ENCODE measurements at places on chromosomes 3 and 15. TPM values are rescaled to one million over a fixed set of nuclear protein-coding genes. Genes with fewer than 3 reads are reported as not detected.

DNA sequence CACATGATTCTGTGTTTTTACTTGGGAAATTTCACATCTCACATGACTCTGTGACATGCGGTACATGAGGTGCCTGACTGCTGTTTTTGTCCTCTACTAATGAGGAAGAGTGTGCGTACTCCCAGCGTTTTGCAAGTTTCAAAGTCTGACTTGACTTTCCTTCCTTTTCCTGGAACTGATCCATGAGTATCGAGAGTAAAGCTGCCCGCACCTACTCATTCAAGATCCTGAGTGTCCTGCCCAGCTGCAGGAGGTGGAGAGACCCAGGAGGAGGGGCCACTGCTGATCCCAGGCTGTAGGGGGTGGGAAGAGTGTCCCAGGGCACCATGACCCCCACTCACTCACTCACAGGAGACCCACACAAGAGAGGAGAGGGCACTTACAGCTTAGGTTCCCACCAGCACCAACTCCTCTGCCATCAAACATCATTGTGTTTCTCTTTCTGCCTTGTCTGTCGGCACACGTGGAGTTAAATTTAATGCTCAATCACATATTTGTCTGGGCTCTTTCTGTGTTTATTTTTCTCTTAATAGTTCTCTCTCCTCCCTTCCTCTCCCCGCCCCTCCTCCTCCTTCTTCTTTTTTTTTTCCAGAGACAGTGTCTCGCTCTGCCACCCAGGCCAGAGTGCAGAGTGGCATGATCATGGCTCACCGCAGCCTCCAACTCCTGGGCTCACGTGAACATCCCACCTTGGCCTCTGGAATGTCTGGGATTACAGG is 1.4 kb downstream of the CCR5AS start:
- peak; percentile 73 for DNase-seq
- H3K27me3 ChIP-seq = no peaks in the 10 kb centered on the region
- H3K4me3 ChIP-seq = peak overlapping the region; percentile 51
- H3K36me3 ChIP-seq = no peaks in the 10 kb centered on the region

DNA sequence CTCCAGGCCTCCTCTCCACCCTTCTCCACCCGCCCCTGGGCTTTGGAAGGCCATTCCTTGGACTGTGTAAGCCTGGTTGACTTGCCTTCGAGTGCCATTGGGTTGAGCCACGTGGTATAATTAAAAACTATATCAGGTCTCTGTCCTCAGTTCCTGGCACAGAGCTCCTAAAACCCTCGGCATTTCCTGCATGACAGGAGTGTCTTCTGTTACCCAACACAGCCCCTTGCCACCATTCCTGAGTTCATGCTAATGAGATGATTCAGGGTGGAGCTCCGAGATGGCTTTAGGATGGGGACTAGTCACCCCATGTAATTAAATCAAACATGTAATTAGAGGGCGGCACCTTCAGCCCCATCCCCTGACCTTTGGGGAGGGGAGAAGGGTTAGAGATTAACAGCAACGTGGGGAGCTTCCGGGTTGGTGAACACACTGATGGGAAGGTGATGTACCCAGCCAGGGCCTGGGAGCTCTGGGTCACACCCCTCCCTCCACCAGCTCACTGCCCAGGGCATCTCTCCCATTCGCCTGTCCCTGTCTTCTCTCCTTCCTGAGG is 256.4 kb downstream of the FAM43A start:
- H3K4me3 ChIP-seq = no peak overlapping the region
- H3K27ac ChIP-seq = no peak overlapping the region
- DNase-seq = peak; percentile 22
- no peaks in the 10 kb centered on the region for H3K27me3 ChIP-seq
- no peaks in the 10 kb centered on the region for H3K36me3 ChIP-seq

DNA sequence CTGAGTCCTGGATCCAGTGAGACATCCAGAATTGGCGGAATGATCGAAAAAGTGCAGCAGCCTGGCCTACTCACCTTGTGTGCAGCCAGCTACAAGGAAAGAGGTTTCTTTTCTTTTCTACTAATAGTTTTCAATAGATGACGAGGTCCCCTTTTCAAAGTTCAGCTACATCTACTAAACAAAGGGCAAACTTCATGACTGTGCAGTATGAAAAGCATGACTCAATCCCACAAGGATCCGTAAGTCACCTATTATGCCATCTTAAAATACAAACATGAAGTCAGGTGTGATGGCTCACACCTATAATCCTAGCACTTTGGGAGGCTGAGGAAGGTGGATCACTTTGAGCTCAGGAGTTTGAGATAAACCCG is 16.7 kb downstream of the MIX23 start:
- peaks cover 76% of the 10 kb centered on the region for H3K4me1 ChIP-seq
- no peaks in the 10 kb centered on the region for H3K36me3 ChIP-seq
- no peak overlapping the region for H3K4me3 ChIP-seq
- H3K27me3 ChIP-seq = no peaks in the 10 kb centered on the region
- DNase-seq = no peak

Gene CLRN1
- not detected for total RNA-seq

Gene ZNF660
- not detected for total RNA-seq

DNA sequence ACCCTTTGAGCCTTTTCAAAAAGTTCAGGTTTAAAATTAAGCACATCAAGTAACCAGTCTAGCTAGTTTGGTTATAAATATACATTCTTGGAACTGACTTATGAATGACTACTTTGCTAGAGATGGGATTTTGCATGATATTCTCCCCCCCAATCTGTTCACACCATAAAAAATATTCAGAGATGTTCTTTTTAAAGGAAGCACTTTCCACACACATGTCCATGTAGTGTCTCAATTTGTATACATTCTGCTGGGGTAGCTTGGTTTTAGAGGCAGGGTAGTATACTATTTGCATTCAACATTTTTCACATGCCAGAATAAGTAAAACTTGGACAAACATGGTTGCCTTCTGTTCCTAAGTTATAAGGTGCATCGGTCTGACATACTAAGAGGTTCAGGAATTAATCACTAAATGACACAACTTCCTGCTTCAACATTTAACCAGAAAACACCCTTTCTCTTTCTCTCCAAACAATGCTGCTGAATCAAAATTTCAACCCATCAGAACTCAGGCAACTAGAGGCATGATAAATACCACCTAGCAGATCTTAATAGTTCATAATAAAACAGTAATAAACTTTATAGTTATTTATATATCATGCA is 57.0 kb downstream of the SUMF1 start:
- DNase-seq = no peak
- H3K27ac ChIP-seq = no peak overlapping the region
- H3K27me3 ChIP-seq = no peaks in the 10 kb centered on the region
- H3K36me3 ChIP-seq = no peaks in the 10 kb centered on the region

Gene FGD5
- 6.6 TPM for total RNA-seq

Gene FLNB
- total RNA-seq = 508 TPM

DNA sequence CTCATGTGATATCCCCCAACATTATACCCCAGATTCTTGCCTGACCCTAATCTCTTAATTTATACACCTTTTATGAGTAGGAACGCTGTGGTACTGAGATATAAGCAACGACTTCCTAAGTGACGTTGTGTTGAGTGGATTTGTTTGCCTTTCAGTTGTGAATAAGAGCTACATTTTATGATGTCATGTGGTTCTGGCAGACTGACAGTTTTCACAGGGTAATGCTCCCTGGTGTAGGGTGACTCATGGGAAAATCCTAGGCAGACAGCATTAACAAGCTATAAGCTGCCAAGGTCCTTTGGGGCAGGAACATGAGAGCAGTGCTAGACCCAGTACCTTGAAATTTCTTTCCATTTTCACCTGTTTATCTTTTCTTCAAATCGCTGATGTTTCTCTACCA is 11.2 kb downstream of the C3orf52 start:
- no peak overlapping the region for H3K4me3 ChIP-seq
- H3K4me1 ChIP-seq = no peaks in the 10 kb centered on the region
- H3K36me3 ChIP-seq = no peaks in the 10 kb centered on the region
- peak; percentile 71 for DNase-seq
- H3K27ac ChIP-seq = peak overlapping the region; percentile 32

DNA sequence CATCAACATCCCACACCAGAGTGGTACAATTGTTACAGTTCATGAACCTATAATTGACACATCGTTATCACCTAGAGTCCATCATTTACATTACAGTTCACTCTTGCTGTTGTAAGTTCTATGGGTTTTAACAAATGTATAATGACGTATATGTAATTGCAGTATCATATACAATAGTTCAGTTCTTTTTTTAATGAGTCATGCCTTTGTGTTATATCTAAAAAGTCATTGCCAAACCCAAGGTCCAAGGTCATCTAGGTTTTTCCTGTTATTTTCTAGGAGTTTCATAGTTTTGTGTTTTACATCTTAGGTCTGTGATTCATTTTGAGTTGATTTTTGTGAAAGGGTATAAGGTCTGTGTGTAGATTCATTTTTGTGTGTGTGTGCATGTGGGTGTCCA is 160.9 kb upstream of the GALNT15 start:
- H3K27me3 ChIP-seq = no peaks in the 10 kb centered on the region
- H3K4me1 ChIP-seq = no peaks in the 10 kb centered on the region
- H3K4me3 ChIP-seq = no peak overlapping the region
- no peak for DNase-seq
- H3K36me3 ChIP-seq = no peaks in the 10 kb centered on the region

Gene FSIP1
- total RNA-seq = 8.6 TPM

- no peak overlapping the region for H3K4me3 ChIP-seq
- H3K4me1 ChIP-seq = no peaks in the 10 kb centered on the region
- H3K27me3 ChIP-seq = no peaks in the 10 kb centered on the region
- no peaks in the 10 kb centered on the region for H3K36me3 ChIP-seq
- no peak for DNase-seq
These were observed 73.4 kb downstream of the GTPBP8 start for GRCh38 chr3:113064183-113064582.

GRCh38 chr3:69665026-69665737 is 74.1 kb upstream of the MITF start:
- H3K4me1 ChIP-seq = no peaks in the 10 kb centered on the region
- no peak for DNase-seq
- H3K27ac ChIP-seq = no peak overlapping the region
- H3K36me3 ChIP-seq = no peaks in the 10 kb centered on the region

- no peak overlapping the region for H3K4me3 ChIP-seq
- no peaks in the 10 kb centered on the region for H3K36me3 ChIP-seq
- no peaks in the 10 kb centered on the region for H3K4me1 ChIP-seq
These were observed 238.0 kb downstream of the PLCL2 start for GRCh38 chr3:17122758-17123157.

DNA sequence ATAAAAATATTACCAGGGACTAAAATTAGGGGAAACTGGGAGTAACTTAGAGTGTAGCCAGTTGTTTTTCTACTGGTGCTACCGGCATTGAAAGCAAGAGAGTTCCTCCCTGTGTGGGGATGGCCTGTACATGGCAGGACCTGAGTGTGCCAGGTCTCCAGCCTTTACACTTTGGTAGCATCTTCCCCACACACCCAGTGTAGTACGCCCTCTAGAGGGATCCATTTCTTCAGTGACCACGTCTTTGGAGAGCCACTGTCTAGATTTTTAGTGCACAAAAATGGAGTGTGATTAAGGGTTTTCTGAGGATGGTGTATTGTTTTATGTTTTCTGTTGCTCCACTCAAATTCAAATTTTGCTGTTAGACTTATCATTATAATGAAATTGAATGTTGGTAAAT is 507.0 kb upstream of the TPRG1 start:
- peaks cover 3% of the 10 kb centered on the region for H3K4me1 ChIP-seq
- H3K36me3 ChIP-seq = no peaks in the 10 kb centered on the region
- no peak overlapping the region for H3K4me3 ChIP-seq
- DNase-seq = no peak

Gene MRPS22
- total RNA-seq = 62.7 TPM

GRCh38 chr3:157079676-157080369 is 80.1 kb downstream of the CCNL1 start:
- no peaks in the 10 kb centered on the region for H3K36me3 ChIP-seq
- H3K27me3 ChIP-seq = no peaks in the 10 kb centered on the region
- H3K27ac ChIP-seq = peak overlapping the region; percentile 12
- H3K4me1 ChIP-seq = no peaks in the 10 kb centered on the region
- DNase-seq = no peak
- no peak overlapping the region for H3K4me3 ChIP-seq

DNA sequence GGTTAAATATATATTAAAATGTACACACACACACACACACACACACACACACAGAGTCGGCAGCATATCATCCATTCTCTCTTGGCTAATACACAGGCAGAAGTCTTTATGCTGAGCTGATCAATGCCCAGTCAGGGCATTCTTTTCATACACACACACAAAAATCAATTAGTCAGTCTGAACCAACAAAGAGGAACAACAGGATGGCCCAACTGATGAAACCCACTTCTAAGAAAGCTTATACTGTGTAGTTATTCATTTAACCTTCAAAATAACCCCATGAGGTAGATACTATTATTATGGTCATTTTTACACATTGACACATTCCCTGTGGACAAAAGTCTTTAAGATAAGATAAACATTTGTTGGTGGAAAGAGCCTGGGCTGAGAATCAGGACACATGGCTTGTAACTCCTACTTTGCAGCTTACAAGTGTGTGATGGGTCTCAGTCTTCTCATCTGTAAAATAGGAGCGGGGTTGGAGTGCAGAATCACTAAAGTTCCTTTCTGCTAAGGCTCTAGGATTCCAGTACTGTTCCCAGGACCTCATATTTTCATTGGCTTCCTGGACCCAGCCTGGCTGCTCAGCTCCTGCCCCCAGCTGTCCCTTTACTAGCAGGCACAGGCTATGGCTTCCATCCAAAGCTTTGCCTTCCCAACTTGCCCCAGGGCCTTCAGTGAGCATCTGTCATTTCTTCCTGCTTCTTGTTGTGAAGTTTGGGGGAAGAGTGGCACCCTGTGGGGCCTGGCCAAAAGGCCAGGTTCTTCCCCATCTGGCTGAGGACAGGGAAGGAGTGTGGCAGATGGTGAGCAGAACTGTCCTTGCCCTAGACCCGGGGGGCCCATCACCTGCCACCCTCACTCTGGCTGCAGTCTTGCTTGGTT is 27.2 kb upstream of the GLCE start:
- no peaks in the 10 kb centered on the region for H3K4me1 ChIP-seq
- no peak overlapping the region for H3K4me3 ChIP-seq
- no peaks in the 10 kb centered on the region for H3K36me3 ChIP-seq

Gene VGLL3
- 6.8 TPM for total RNA-seq

Gene CHRNA3
- 1.00 TPM for total RNA-seq

DNA sequence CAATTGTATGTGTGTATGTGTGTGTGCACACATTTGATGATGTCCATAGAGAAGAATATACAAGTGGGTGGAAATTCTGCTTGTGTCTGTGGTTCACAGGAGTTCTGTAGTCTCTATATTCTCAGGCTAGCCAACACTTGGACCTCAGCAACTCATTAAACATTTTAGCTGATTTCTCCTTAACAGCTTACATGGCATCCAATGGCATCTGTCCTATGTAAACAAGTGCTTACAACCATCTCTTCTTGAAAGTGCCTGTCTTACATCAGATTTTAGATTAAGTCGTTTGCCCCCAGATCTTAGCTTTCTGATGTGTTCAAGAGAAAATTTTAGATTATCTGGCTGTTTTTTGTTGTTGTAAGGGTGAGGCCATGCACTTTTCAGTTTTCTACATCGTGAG is 29.0 kb downstream of the ZNF662 start:
- H3K27me3 ChIP-seq = no peaks in the 10 kb centered on the region
- no peak overlapping the region for H3K4me3 ChIP-seq
- no peaks in the 10 kb centered on the region for H3K36me3 ChIP-seq
- DNase-seq = no peak
- H3K4me1 ChIP-seq = no peaks in the 10 kb centered on the region

Measured in transverse colon (tissue), 4 donors.